ENCODE measurements at places on chromosomes 12 and 14.

DNA sequence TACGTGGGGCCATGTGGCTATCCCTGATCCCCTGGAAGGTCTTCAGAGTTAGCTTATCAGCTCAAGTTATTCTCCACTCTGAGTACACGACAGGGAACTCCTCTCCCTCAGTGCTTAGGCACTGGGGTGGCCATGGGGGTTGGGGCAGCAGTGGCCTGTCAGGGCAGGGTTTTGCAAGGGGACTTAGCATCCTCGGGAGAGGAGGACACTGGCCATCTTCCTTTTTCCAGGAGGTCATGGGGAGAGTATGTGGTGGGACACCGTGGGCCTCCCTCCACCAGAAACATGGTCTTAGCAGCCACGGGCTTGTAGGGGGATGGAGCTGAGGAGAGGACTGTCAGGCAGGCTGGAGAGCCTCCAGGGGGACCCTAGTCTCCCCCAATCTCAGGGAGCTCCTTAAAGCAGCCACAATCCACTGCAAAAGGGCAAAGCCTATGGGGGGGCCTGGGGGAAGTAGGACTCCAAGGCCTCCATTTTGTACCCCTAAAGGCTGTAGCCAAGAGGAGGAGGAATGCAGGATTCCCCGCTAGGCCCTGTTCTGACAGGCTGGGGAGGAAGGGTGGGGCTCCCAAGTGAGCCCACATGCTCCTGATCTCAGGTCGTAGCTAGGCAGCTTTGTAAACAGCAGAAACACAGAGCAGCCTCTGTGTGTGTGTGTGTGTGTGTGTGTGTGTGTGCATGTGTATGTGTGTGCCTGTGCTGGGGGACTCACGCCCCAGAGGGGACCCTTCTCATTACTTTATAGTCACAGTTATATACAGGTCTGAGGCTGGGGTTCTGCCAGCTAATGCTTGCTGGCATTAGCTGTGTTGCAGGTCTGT is 36.6 kb downstream of the KRT80 start:
- no peak for DNase-seq

DNA sequence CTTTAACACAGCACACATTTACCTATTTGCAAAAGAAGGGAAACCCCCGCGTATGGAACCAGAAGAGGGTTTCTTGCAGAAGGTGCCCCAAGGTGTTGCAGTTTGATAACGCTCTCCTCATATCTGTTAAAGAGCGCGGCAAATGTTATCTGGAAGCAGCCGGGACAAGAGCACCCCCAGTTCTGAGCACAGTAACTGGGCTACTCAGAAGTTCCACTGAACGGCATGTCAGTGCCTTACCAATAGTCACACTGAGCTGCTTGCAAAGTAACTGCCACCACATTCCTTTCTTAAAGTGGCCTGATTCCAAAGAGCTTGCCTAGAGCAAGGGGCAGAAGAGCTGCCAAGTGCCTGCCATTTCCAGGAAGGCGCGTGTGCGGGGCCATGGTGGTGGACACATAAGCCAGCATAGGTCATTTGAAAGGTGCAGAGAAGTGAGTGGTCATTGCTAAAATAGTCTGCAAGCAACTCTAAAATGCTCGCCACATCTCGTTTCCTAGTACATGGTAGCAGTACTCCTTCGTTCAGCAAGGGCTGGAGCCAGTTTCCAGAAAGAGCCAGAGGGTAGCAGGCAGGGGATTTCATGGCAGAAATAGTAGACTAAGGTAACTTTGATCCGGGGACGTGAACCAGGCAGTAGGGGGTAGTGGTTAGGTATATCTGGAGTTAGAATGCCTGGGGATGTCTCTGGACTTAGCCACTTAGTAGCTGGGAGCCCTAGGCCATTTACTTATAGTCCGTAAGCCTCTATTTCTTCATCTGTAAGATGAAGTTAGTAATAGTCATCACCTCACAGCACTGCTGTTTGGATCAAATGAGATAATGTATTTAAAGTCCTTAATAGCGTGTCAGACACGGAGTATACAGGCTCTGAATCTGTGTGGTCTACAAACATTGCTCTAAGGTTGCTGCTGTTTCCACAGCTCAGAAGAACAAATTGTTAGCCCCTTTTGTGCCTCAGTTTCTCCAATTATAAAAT is 37.6 kb downstream of the SPTB start:
- no peak for DNase-seq

DNA sequence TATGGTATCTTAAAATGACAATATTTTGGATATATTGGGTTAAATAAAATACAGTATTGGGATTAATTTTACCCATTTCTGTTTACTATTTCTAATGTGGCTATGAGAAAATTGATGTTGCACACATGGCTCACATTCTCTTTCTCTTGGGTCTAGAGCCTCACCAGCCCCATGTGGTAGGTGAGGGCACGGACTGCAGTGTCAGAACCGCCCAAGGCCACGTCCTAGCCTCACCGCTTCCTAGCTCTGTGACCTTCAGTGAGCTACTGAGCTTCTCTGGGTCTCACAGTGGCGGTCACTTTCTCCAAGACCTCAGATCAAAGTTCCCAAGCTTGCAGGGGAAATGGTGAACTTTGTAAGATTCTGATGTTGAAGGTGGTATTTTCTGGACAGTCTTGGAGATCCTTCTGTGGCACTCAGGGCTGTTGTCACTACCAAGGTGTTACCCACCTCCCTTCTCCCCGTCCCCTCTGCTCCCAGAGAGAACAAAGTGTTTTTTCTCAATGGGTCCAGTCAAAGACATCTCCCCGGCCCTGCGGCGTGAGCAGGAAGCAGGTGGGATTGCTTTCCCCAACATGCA is 87.6 kb downstream of the RIN3 start:
- no peak for DNase-seq

DNA sequence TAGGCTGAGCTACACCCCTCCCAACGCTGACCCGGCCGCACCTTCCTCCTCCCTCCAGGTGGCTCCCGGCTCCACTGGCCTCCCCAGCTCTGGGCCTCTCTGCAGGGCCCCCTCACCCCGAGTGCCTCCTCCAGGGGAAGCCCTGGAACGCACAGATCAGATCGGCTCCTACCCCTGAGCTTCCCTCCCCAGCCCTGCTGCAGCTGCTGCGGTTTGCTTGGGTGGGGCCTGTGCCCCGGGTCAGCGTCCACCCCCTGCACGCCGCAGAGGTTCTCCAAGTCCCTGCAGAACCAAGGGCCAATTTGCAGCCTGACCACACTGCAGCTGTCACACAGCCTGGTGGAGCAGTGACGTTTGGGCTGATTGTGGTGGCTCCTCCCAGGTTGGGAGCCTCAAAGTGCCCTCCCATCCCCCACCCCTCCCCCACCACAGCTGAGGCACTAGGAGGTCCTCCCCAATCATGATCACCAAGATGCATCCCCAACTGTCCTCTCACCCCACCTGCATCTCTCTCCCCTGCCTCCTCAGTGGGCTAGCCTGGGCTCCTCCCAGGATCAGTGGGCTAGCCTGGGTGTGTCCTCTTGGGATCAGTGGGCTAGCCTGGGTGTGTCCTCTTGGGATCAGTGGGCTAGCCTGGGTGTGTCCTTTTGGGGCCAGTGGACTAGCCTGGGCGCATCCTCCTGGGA is 12.8 kb upstream of the FBRSL1 start:
- DNase-seq: no peak

- DNase-seq: no peak
Observed at GRCh38 chr14:33650430-33650829, 300.4 kb downstream of the EGLN3 start.

GRCh38 chr12:27524839-27525753 is 1.1 kb downstream of the PPFIBP1 start:
- peak; percentile 55 for DNase-seq

DNA sequence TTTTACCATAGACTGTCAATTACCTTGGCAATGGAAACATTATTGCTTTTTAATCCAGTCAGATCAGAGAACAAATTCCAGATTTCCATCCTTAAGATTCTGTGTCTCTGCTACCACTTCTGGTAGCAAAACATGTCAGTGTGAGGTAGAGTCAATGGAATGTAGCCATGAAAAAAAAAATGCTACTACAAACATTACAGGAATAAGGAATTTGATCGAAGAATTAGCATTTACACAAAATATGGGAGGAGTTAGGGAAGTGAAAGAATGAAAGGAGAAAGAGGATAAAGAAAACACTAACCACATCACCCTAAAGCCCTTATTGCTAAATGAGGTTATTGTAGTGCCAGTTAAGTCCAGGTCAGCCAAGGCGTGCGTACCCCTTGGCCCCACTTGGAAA is 9.2 kb downstream of the MED21 start:
- DNase-seq: no peak

GRCh38 chr12:109741970-109742703 is 28.5 kb downstream of the FAM222A start:
- no peak for DNase-seq

DNA sequence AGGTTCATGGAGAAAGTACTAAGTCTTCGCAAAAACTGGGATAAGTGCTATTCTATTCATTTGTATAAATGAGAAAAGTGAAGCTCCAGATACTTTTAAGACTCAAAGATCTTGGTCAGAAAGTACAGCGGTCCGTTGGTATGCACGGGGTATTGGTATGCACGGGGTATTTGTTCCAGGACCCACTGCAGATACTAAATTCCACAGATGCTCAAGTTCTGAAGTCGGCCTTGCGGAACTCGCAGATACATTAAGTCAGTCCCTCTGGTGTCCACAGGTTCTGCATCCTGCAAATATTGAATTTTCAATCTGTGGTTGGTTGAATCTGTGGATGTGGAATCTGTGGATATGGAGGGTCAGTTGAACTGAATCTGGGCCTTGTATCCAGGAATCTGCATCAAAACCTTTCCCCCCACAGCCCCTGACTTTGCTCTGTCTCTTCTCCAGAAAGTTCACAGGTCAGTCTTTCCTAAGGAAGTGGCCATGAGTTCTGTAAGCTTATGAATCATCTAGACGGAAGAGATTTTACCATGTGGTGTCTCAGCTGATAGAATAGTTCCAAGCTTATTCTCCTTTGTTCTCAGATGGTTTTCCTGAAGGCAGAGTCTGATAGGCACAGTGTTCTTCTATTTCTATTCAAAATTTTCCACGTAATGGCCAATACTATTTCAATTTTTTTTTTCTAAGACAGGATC is 274.7 kb downstream of the NEDD1 start:
- no peak for DNase-seq

Data from H7 (cell line).